ENCODE measurements at places on chromosomes 7 and 10.

DNA sequence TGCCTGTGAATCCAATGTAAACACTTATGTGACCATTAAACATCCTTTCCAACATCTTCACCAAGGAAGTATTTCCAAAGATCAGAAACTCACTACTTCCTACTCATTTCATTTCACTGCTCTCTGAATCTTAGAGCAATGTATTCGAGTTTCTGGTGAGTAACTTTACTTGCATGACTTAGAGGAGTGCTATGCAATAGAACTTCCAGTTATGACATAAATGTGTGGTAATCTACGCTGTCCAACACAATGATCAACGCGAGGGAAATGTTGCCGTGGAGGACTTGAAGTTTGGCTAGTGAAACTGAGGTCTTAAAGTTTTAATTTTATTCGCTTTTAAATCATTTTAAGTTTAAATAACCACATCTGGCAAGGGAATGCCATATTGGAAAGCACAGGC is 1326.3 kb downstream of the XPNPEP1 start:
- no peak for DNase-seq

GRCh38 chr7:151936207-151936606 is 20.0 kb upstream of the GALNTL5 start:
- no peak for DNase-seq

DNA sequence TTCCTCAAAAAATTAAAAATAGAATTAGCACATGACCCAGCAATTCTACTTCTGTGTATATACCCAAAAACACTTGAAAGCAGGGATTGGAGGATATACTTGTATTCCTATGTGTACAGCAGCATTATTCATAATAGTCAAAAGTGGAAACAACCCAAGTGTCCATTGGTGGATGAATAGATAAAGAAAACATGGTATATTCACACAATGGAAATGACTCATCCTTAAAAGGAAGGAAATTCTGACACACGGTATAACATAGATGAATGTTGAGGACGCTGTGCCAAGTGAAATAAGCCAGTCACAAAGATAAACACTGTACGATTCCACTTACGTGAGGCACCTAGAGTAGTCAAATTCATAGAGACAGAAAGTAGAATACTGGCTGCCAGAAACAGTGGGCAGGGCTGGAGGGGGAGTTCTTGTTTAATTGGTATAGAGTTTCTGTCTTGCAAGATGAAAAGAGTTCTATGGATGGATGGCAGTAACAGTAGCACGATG is 26.6 kb upstream of the KAT6B start:
- no peak for DNase-seq

DNA sequence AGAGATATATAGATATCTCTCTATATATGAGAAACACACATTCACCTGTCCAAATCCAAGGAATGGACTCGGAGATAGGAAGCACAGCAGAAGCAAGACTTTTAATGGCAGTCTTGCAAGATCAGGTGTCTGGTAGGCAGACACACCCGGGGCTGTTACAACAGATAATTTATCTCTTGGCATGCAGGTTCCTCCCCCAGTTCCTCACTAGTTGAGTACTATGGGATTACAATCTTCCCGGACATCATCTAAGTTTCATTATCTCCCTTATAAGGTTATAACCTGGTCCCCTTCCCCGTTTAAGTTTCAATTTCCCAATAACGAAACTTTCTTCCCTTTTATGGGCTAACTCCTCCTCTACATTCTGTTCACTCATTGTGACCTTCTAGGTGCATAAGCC is 399.3 kb downstream of the PPP1R3A start:
- DNase-seq = no peak

- no peak for DNase-seq
Observed at GRCh38 chr10:79310200-79310865, 36.9 kb upstream of the PPIF start.

GRCh38 chr7:29350351-29350750 is 155.8 kb downstream of the CHN2 start:
- DNase-seq = no peak

- DNase-seq = peak; percentile 59
Observed at GRCh38 chr10:112314822-112315474, 31.7 kb downstream of the TECTB start.

DNA sequence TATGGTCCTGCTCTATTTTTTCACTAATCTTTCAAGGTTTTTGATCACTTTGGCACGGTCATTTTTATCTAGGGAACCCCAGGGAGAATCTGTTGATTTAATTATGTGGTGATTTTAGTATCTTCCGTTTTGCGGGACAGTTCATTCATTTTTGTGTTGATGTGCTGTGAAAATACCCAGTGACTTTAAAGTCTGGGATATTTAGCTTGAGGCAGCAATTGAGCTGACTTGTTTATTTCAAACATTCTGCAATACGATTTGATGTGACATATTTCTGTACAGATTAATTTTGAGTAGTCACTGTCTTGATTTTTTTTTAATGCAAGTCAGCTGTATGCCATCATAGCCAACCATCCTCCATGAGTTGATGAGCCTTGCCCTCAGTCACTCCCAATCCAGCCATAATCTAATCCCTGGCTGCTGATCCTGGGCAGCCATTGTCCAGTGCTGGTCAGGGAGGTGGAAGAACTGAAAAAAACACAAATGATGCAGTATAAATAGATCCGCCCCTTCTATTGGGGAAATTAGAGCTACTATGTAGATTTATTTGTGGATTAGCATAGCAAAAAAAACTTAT is 183.4 kb downstream of the CCSER2 start:
- DNase-seq = no peak

DNA sequence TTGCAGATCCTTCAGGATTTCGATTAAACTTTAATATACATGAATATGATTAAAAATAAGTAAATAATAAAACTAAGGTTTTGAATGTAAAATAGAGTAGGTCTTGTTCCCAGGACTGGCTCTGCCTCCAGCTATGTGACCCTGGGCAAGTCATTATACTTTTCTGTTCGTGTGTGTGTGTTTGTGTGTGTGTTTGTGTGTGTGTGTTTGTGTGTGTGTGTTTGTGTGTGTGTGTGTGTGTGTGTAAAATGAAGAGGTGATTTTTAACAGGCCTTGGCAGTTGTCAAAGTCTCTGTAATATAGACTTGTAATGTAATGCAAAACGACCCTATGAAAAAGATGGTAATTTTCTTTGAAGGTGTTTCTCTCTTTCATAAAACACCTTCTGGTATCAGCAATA is 79.2 kb downstream of the HGF start:
- no peak for DNase-seq

- no peak for DNase-seq
Observed at GRCh38 chr7:150507947-150508602, 6.6 kb upstream of the GIMAP7 start.
